Caudate nucleus (tissue), 63 donors: ENCODE measurements at places on chromosomes 11 and 22.

- DNase-seq: no peak
These were observed 68.0 kb downstream of the ZBTB44 start for GRCh38 chr11:130246738-130247137.

GRCh38 chr11:47915783-47916182, 64.6 kb upstream of the PTPRJ start:
- DNase-seq: no peak

- peak; percentile 85 for DNase-seq
These were observed 56.7 kb upstream of the CRTAM start for GRCh38 chr11:122781378-122782195.

- no peak for DNase-seq
These were observed 13.3 kb downstream of the MPST start for GRCh38 chr22:37032535-37033460.

- DNase-seq: no peak
These were observed 4.1 kb downstream of the ST3GAL4 start for GRCh38 chr11:126359431-126360048.

DNA sequence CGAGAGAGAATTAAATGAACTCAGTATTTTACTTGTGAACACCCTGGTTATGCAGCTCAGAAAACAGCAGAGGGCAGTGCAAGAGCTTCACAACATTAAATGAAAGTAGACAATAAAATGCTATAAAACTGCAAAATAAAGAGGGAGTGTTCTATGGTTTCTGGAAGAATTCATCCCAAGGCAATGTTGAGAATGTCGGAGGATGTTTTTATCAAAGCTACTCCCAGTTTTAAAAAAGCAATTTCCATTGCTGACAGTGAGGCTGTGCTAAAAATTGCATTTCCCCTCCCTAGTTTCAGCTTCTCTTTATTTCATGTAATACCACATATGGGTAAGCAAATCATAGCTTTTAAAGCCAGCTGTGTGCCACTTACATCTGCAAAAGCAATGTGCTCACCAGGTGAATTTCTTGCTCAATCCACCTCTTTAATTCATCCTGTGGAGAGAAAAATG, 296.8 kb downstream of the RAB38 start:
- no peak for DNase-seq

DNA sequence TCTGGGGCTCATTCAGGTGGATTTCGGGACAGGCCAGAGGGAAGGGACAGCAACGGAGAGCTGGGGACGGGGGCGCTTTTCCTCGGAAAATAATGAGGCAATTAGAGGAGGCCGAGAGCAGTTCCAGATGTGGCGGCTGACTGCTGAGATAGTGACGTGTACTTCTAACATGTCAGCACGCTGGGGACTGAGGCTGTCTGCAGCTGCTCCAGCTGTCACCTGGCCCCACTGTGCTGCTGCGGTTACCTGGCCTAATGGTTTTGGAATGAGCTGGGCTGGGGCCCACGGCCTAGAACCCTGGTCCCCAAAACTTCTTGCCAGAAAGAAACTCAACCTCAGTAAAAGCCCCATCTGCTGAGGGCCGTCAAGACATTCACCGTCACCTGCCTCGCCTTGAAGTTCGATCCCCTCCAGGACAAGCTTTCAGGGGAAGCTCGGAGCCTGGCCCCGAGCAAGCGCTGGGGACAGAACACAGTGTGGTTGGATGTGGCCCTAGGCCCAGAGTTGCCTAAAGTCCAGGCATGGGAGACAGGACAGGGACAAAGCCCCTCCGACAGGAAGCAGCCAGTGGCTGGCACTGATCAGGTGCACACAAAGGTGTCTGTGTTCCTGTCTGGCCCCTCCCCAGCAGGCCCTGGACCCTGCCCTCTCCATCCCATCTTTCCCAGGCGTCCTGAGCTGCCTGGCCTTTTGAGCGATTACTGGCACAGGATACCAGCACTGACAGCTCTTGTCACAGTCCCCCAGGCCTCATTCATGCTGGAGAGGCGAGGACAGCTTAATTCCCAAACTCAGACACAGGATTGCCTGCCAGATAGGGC, 22.1 kb downstream of the RPUSD4 start:
- no peak for DNase-seq

GRCh38 chr22:36659762-36660509, 43.6 kb downstream of the CACNG2 start:
- peak; percentile 88 for DNase-seq

DNA sequence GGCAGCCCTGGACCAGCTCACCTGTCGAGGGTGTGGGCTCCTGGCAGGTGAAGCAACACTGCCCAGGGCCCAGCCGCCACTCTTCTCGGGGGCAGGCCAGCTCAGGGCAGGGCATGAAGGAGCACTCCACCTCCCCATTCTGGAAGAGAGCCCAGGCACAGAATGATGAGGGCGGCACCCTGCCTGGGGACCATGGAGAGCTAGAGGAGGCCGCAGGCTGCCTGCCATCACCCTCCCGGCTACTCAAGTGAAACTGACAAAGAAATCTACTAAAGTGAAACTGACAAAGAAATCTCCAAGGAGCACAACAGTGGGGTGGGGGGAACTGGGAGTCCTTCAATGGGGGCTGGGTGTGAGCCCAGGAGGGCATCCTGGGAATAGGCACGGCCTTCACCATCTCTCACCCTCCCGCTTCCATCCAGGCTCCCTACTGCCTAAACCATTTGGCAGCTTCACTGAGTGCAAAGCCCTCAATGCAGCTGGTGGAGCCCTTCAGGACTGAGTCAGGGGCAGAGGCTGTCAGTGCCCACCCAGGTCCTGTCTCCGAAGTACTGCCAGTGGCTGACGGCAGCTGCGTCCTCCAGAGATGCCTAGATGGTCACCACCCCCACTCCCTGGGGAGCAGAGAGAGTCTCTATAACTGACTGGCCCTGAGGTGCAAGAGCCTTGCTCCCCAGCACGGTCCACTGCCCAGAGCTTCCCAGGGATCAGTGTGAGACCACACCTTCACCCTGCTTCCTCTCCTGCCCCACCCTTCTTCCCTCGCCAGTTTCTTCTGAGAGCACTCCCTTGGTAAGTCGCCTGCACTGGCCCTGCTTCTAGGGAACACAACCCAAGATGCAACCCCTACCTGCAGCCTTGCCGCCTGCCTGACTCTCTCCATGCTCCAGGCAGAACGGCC, 21.7 kb downstream of the VWCE start:
- no peak for DNase-seq

DNA sequence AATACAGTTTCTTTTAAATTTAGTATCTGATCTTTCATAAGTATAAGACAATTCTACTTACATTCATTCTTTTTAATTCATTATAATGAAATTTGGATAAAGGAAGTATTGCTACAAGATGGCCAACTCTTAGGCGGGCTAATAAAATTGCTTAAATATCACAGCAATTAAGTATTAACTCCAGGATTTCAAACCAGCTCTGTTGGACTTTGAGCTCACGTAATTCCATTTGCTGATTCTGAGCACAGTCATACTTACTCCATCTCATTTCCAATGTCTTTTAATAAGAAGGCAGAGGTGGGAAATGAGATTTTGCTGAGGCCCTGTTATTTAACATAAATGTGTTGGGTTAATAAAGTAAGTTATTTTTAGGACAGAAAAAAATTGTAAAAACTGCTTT, 748.1 kb downstream of the KCNA4 start:
- no peak for DNase-seq

DNA sequence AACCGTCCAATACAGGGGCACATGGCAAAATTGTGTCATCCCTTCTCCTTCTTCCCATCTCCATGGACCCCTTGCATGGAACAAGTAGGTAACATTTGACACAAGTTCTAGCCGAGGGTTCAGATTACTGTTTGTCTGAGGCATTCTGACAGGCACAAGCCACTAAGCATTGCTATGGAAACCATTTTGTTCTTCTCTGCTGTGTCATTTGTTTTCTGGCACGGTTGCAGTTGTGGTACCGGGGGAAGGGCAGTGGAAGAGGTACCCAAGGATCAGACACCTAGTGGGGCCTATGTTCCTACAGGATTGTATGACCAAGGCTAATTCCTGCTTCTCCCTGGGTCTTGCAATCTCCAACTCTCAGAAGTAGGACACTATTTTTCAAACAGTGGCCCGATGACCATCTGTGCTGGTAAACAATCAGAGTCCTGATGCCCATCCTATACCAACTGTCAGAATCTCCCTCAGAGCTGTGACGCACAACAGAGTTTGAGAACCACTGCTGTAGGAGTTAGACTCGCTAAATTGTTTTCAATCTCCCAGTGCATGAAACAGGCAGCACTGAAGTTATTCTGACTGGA, 69.3 kb downstream of the KCNC1 start:
- no peak for DNase-seq

DNA sequence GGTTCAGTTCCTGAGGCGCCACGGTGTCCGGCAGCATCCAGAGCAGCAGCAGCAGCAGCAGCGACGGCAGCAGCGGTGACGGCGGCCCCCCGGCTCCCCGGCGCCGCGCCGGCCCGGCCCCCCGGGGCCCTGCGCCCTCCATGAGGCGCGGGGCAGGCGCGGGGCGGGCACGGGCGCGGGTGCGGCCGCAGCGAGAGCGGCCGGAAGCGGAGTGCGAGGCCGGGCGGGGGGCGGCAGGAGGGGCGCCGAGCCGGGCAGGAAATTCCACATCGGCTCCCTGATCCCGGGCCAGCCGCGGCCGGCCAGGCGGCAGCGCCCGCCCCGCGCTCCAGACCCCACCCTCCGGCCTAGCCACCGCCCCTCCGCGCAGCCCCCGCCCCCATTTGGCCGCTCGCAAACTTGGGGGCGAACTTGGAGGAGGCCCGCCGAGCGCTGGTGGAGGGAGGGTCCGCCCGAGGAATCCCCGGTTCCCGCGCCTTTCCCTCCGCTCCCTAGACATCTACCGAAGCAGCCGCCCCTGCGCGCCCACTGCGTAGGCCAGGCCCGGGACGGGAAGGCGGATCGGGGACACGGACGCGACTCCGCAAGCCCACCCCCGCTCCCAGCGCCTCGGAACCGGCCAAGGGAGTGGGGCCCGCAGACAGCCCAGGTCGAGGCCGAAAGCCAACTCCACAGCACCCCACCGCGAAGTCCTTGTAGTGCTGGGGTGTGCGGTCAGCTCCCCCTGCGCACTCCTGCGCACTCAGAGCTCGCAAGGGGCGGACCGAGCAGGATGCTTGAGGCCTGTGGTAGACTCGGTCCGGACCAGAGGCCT, at the start of gene SCARF2:
SCARF2 (minus strand) TSS at position 213 of the 814 bp plus-strand sequence; CDS start at position 142, 71 bp downstream.
- no peak for DNase-seq

DNA sequence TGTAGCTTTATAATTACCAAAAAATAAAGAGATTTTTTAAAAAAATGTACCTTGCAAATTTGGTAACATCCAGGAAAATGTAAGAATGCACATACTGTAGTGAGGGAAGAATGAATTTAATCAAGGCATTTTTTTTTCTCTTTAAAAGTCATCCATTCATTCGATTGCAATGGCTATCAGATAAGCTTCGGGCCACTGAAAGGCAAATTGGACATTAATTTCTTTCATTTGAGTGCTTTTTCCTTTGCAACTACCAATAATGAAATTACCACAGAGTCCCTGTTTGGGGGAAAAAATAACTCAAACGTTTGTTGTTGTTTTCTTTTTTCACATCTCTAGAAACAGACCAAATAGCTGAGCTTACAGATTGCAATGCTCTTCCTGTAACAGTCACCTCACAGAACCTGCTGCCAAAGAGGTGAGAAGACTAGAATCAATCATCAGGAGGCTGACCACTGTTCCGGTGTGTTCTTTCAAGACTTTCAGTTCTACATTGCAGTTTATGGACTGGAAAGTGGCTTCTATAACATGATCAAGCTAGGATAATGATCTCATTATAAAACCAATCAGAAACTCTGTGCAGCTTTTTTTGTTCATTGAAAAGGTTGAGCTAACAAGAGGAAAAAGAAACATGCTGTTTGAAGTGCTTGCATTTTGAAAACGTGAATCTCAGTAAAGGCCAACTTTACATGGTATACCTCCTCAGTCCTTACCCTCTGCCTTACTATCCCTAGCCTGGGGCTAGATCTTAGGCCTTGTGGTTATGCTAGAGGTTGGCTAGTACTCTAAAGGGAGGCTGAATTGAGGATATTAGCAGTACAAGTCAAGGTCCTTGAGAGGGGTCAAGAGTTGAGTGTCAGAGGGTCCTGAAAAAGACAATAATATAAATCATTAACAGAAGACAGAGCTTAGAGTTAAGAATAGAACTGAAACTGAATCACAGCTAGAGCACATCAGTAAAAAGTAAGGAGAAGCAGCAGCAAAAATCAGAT, 1276.1 kb downstream of the LRRC4C start:
- DNase-seq: no peak

DNA sequence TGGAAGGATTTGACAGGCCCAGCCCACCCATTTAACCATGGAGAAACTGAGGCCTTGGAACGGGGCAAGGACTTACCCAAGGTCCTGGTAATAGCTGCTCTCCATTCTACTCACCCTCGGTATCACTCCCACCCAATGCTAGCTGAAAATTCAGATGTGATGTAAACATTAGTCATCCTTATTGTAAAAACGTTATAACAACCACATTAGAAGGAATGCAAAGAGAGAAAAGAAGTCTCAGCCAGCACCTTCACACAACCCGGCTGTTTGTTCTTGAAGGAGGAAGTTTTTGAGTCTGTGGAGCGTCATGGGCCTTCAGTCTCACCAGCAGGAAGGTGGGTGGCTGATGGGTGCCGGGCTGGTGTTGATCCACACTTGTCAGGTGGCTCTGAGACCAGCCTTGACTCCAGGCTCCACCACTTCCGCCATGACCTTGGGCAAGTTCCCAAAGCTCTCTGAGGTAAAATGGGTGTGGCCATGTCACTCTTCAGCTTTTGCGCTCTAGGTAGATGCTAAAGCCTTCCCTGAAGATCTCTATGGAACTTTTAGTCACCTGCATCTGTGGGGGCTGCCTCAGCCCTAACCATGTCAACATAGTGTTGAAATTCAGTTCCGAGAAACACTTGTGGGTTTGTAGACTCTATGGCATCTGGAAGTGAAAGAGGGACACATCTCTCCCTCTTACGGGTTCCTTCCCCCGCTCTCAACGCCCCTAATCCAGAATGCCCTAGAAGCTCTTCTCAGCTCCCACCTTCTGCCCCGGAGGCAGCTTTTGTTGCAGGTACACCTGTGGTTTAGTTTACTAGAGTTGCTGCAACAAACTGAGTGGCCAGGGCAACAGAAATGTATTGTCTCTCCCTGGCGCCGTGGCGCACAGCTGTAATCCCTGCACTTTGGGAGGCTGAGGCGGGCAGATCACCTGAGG, 14.8 kb downstream of the CD6 start:
- no peak for DNase-seq

DNA sequence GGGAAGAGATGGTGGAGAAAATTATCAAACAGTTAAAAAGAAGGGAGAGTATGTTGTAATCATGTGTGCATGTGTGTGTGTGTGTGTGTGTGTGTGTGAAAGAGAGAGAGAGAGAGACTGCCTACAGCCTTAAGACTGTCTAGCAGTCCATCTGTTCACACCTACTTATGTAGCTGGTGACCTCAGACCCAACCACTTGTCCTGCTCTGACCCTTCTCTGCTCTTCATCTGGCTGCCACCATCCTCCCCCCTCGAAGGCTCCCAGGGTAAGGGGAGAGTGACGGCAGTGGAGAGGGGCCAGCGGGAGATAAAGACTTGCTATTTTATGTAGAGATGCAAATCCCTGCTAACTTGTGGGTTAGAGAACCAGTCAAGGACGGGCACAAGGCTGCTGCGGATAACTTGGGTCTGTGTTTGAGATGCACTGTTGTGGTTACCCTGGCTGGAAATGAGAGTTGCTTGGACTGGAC, 24.9 kb upstream of the GRAMD1B start:
- DNase-seq: no peak
